ENCODE measurements at places on chromosomes 4 and X. TPM values are rescaled to one million over a fixed set of nuclear protein-coding genes. Genes with fewer than 3 reads are reported as not detected.

The CXXC4 gene
- total RNA-seq: 0.02 TPM

The VEGFD gene
- 0.23 TPM for total RNA-seq

The TMPRSS11D gene
- not detected for total RNA-seq

The FAM47E gene
- total RNA-seq: 0.13 TPM

The RTL9 gene
- total RNA-seq: 0.06 TPM

The CFAP47 gene
- not detected for total RNA-seq

The RAB9A gene
- total RNA-seq: 30.2 TPM

The ARHGEF6 gene
- 0.19 TPM for total RNA-seq

Measured in A549 treated with RU486 at 1 μM for 4 hours (cell line).